ENCODE measurements at places on chromosomes 6 and 20.

DNA sequence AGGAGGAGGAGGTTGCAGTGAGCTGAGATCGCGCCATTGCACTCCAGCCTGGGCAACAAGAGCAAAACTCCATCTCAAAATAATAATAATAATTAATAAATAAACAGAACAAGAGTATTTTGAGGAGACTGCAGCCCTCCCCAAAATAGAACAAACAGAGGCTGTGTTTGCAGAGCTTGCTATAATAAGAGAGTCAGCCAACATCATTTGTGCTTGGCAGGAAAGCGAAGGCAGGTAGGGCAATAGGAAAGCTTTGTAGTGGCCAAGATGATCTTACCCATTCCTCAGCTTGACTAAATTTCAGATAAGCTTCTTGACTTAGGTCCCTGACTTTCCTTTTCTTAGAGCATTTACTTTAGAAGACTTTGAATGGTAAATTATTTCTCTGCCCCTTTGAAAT is 6.7 kb downstream of the C6orf141 start:
- no peak for DNase-seq

- peak; percentile 17 for DNase-seq
These were observed 135.2 kb upstream of the MLIP start for GRCh38 chr6:53975941-53976615.

GRCh38 chr20:59365611-59366285 is 65.3 kb downstream of the EDN3 start:
- no peak for DNase-seq

DNA sequence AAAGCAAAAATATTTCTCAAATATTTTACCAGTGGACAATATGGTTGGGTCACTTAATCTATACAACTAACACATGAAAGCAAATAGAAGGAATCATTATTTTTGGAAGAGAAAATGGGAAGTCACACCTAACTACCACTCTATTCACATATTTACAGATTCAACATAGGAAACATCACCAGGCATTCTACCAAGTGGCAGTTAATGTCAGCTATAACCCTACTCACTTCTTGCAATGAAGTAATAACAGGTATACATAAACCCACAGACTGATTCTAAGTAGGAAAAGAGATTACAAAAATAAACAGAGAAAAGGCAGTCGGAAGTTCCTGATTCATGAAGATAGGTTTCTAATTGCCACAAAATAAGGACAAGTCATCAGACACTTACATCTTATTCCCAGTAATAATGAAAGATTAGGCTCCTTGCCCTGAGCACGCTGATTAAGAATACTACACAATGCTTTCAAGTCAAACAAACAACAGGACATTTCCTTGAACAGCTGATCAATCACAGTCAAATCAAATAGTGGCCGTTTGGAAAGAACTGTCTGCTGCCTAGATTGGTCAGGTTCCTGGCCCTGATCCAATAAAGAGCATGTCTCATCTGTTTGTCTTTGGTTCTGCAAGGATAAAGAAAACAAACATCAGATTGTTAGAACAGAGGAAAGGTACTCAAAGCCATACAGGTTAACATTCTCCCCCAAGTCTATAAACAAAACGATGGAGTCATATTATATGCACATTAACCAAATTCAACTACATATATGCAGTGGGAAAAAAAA is 79.2 kb upstream of the PLN start:
- no peak for DNase-seq

- no peak for DNase-seq
These were observed 90.4 kb downstream of the CEBPB start for GRCh38 chr20:50280851-50281655.

- DNase-seq, result no peak
These were observed 754.1 kb upstream of the FLRT3 start for GRCh38 chr20:15091421-15092037.

GRCh38 chr6:44316481-44316880 is 3.3 kb upstream of the AARS2 start:
- no peak for DNase-seq
